Activated T-cell treated with anti-CD3 and anti-CD28 coated beads, Interleukin-2, amount 50 U/mL, for 24 hours (primary cell): ENCODE measurements at places on chromosomes 3 and 15.
A peak's percentile ranks its signal among the peaks of the same experiment; 100 is the strongest.

DNA sequence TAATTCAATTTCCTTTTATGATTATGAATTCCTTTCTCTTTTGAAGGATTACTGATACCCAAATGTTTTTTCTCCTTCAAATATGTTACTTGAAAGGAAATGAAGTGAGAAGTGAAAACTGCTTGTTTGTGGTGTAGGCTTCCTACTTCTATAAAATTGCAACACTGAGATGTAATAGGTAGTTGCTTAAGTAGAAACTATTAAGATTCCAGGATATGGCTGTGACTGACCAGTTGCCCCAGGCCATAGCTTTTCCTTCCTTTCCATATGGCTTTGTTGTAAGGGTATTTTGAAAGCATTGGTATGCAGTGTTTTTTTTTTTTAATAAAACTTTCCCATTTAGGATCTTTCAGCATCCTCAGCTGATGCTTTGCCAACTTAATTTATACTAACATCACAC lies 28.5 kb downstream of the DNAJC13 start:
- DNase-seq = no peak

- no peak for DNase-seq
These were observed 475.2 kb upstream of the FRG2C start for GRCh38 chr3:75188962-75189361.

DNA sequence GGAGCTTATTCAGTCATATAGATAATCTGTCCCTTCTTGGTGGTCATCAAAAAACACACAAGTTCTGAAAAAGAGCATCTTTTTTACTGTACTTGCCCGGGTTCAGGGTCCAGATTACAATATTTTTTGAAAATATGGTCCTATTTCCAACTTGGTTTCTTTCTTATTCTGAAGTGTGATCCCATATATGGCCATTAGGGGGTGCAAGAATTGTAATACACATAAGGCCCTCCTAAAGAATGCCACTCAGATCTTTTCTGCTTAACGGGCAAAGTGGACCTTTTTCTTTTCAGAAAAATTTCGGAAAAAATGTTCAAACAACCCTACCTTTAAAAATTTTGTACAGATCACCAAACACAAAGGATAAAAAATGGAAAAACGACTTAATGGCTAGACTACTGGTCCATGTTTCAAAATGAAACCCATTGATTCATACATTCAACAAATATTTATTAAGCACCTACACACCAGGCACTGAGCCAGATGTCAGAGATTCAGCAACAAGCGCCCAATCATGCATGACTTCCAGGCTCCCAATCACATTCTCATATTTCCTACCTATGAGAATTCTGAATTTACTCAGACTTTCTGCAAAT lies 102.0 kb upstream of the MYRIP start:
- DNase-seq = no peak

DNA sequence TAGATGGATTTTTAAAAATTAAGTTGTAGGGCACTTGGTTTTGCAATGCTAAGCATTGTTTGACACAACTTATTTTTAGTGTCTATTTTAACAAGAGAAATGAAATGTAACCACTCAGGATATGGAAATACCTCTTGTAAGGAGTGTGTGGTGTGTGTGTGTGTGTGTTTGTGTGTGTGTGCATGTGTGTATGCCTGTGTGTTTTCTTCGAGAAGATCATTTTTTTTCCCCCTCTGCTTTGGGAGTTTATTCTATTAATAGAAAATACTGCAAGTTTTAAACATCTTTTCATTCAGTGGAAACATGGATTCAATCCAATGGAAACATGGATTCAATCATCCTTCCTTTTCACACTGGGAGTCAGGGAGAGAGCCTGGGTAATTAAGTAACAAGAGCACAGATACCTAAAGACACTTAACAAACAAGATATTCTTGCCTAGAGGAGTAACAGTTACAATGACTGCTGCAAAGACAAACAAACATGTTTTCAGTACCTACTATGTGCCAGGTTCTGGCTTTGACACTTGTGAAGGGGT lies 567.2 kb upstream of the TBL1XR1 start:
- DNase-seq = no peak

DNA sequence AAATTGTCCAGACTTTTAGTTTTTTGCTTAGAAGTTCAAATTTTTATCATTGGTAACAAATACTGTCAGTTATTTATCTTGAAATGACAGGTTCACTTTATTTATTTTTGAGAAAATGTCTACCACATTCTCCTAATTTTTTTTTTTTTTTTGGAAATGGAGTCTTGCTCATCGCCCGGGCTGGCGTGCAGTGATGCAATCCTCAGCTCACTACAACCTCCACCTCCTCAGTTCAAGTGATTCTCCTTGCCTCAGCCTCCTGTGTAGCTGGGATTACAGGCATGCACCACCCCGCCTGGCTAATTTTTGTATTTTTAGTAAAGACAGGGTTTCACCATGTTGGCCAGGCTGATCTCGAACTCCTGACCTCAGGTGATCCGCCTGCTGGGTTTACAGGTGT lies 16.1 kb upstream of the EBLN2 start:
- no peak for DNase-seq

GRCh38 chr3:109685084-109686079 lies 348.0 kb upstream of the DPPA4 start:
- DNase-seq = no peak

- DNase-seq = no peak
These were observed 30.6 kb downstream of the TBC1D2B start for GRCh38 chr15:78046796-78047341.

DNA sequence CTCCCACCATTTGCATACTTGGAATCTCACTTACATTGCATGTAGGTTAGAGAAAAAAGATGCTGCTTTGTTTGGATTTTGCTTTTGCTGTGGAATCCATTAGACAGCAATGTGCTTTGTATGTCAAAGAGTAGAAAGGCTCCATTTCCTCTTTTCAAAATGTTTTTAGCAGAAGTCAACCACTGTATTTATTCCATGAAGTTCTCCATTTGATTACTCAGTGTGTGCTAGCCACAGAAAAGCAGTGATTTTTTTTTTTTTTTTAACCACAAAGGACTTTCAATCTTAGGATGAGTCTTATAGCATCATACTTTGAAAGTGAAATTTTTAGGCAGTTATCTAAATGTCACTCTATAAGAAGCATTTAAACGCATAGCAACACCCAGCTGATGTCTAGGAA lies 285.0 kb upstream of the ADAMTS9 start:
- no peak for DNase-seq

GRCh38 chr3:20288050-20288449 lies 102.0 kb upstream of the SGO1 start:
- DNase-seq = no peak

GRCh38 chr3:127775398-127776109 lies 46.8 kb downstream of the MGLL start:
- DNase-seq = no peak

- DNase-seq = no peak
These were observed 116.9 kb downstream of the BDH1 start for GRCh38 chr3:197438906-197439305.

DNA sequence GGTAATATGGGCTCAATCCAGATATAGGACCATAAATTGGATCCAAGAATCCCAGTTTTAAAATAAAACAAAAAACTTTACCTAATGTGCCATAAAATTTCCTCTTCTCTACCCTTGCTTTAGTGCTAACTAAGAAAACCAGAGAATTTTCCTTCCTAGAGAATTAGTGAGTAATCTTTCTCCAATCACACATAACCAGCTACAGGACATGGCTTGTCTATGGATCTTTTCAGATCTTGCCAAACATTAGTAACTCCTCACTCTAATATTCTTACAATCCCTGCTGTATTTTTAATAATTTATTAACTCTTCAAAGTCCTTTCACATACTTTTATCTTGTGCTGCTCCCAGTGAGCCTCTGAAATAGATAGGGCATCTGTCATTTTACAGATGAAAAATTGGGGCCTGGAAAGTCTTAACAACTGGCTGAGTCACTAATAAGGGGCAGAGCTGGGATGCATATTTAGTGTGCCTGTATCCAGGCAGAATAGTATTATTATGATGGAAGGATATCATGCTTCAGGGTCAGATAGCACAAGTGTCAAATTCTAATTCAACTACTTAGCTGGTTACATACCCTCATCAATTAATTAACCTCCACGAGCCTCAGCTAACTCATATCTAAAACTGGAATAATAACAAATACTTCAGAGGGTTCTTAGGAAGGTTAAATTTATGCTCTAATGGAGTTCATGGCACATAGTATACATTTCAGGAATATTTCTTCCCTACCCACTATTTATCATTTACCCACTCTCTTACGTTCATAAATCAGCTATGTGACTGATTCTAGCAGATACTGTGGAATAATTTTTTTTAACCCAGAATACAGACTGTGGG lies 5.6 kb downstream of the ZBED2 start:
- no peak for DNase-seq

DNA sequence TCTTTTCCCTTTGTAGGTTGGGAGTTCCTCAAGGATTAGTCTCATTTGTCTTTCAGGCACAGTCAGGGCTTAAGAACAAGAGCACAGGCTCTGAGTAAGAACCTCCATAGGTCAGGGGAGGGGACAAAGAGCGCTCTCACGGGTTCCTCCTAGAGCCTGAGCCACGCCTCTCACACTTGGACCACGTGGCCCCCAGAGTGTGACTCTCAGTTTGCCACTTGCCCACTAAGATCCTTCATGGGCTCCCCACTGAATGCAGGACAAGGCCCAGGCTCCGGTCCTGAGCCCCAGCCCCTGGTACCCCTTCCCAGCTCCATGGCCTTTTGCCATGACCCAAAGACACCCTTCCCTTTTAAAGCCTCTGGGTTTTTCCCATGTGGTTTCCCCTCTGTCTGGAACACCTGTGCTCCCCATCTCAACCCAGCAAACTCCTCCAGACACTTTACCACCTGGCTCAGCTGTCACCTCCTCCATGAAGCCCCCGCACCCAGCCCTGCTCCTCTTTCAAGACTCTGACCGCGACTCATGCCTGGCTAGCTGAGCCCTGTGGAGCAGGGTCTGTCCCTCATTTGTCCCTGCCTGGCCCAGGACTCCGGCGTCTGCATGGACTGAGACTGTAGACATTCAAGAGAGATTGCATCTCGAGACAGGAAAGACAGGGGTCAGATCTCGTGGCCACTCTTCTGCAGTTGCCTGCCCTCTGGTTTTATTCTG lies 32.7 kb downstream of the IQSEC1 start:
- peak; percentile 54 for DNase-seq

DNA sequence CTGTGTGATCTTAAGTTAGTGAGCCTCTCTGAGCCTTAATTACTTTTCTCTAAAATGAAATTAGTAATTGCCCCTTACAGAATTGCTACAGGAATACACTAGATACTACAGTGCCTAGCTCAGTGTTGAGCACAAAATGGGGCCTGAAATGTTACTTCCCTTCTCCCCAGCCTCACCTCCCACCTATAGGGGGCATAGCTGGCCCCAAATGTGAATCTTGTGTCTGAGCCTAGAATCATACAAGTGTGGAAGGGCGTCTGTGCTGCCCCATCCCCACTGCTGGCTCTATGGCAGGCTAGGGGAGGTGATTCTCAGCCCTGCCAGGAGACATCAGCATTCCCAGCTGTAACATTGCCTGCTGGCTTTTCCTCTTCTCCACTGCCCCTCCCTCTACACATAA lies 42.7 kb downstream of the IFT122 start:
- DNase-seq = no peak

GRCh38 chr15:38440353-38441129 lies 13.4 kb upstream of the FAM98B start:
- DNase-seq = peak; percentile 52

GRCh38 chr3:45181496-45181895 lies 35.3 kb upstream of the CDCP1 start:
- DNase-seq = no peak

DNA sequence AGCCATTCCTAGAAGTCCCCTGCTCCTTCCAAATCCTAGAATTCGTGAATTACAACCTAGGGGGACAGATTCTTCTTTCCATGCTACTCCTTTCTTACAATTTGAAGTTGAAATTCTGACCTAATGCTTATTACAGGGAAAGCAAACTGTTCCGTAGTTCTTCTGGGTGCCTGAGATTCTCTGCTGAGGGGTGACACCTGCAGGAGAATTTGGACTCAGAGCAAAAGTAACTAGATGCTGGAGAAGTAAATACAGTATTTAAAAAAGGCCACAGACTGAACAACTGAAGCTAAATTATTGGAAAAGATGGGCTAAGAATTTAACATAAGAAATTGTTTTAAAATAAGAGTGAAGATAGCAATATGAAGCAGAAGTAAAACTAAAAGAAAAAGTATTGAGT lies 37.9 kb downstream of the ACAD9 start:
- DNase-seq = no peak

- DNase-seq = no peak
These were observed 24.7 kb downstream of the PARP15 start for GRCh38 chr3:122602011-122602710.

- DNase-seq = no peak
These were observed 15.9 kb upstream of the PLXND1 start for GRCh38 chr3:129622226-129622874.

DNA sequence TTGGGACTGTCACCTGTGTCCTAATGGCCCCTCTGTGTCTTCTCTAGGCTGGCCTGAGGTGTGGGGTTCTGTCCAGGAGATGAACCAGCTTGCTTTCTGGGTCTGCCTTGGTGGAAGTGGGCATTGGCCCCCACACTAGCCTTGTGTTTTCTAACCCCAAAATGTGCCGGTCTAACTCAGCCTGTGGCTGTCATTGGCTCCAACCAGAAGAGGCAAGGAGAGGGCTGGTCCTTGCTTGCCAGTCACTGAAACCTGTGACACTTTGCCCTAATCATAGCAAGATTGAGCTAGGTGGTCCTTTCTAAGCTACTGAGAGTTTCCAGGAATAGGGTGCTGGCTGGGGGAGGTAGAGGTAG lies 2.2 kb downstream of the C15orf39 start:
- no peak for DNase-seq

DNA sequence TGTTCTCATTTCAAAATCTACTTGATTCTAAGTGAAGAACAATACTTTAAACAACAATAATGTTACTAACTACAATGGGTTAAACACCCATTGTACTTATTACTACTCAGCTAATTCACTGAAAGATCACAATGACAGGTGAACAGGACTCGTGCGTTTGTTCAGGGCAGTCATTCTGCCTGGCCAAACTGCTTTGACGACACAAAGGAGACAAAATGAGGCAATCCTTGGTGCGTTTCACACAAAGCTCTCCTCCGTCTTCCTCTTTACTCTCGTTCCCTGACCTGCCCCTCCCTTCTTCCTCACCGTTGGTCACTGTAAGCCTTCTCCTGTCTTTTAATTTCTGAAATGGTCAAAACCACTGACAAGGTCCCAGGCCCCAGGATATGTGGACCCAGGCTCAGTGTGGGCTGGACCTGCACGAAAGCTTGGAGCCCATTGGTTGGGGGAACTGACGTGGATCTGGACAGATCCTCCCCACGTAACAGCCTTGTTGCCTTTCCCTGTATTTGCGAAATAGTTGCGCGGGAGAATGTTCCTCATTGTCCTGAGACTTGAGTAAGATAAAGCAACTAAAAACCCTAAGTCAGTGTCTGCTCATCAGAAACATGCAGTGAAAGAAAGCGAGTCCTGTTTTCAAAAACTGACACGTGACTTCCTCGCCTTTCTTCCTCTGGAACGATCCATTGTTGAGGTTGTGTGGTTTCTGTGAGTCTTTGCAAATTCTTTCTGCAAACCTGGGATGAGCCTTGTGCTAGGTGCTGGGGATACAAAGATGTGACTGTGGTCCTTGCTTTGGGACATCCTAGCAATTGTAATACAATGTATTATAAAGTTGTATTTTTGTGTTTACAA lies 147.1 kb upstream of the RGMA start:
- peak; percentile 32 for DNase-seq
